ENCODE measurements at places on chromosomes 5 and 9.

GRCh38 chr5:114243281-114243971 is 118.4 kb upstream of the KCNN2 start:
- no peak for DNase-seq

- no peak for DNase-seq
These were observed 28.8 kb upstream of the MGAT1 start for GRCh38 chr5:180831139-180832093.

GRCh38 chr9:81649475-81650240 is 39.7 kb downstream of the TLE1 start:
- DNase-seq: no peak

DNA sequence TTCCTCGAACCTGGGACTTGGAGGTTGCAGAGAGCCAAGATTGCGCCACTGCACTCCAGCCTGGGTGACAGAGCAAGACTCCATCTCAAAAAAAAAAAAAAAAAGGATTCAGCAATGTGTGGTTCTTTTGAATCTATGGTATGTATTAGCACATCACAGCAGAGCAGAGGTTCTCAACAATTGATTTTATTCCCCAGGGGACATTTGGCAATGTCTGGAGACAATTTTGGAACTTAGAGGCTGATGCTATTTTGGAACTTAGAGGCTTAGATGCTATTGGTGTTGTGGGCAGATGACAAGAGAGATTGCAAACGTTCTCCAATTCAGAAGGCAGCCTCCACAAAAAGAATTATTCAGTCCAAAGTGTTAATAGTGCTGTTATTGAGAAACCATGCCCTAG is 115.2 kb downstream of the TMC1 start:
- DNase-seq: no peak

DNA sequence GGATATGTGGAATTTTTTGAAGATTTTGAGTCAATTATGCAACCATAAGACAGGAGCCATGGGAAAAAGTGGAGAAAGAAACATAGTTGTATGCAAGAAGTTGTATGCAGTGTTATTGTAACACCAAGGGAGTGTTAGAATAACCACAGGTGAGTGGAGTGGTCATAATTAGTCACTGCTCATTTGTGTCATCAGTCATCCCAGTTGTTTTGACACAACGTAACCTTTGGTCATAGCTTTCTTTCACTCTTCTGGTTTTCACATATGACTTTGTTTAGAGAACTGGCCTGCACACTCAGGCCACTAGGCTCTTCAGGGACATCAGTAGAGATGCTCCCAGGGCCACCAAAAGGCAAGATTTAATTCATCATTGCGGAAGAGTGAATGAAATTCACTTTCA is 158.7 kb upstream of the HMHB1 start:
- DNase-seq: no peak
